ENCODE measurements at places on chromosomes 3 and 15.

- DNase-seq, result peak; percentile 73
Observed at GRCh38 chr15:48800811-48801455, 9.9 kb downstream of the CEP152 start.

DNA sequence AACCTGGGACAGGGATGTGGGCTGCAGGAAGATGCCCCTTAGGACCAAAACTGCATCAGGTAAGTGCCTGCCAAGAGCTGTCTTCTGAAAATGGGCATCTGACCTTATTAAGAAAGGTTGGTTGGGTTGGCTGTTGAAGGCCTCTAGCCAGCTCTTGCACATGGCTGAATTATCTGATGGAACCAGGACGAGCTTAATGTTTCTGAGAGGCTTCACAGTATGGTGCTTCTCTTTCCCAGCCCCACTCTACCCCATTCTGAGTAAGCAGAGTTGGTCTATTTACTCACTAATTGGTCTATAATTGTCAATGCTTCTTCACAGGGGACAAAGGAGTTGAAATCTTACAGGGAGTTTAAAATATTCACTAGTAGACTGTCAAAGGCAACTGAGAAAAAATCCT, 48.4 kb downstream of the DTWD1 start:
- no peak for DNase-seq

DNA sequence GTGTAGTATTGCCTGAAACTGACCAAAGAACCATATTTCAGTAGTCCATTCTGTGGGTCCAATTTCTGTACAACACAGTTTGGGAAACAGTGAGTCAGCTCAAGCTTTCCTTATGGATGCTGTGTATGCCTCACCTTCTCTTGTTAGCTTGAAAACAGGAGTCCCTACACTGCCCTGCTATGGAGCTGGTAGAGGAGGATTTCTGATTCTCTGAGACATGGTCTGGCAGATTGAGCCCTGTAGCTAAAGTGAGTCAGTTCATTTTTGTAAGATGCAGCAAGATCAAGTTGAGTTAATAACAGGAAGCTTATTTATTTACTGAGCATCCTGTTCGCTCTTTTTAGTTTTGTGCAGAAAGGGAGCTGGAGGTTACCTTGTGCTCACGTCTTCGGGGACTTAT, 424.1 kb upstream of the RBMS3 start:
- DNase-seq, result no peak

- DNase-seq, result no peak
Observed at GRCh38 chr15:58410353-58410752, 21.4 kb upstream of the LIPC start.

DNA sequence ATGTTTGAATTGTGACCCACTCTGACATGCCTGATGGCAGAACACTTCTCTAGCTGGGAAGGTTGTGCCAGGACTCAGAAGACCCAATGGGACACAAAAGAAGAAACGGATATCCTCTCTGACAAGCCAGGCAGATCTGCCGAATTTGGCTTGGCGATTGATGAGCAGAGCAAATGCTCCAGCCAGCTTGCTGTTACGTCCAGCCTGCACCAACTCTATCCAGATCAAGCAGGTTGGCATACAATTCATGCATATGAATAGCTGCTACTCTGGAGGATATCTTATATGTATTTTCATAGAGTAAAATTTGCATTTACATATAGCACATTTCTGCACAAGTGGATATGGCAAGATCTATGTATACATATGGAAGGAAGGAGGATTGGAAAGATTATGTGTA, 102.8 kb downstream of the PEX5L start:
- DNase-seq, result no peak

DNA sequence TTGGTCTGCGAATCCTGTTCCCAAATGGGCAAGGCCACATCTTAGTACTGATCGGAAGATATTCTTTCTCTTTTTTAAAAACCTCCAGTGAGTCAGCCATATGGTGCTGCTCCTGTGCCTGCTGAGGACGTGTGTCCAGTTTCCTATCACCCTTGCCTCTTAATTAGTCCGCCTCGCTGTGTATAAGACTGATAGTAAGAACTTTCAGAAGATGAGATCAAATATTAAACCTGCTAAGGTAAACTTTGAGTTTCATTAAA, 612 bp downstream of the UBA5 start:
- no peak for DNase-seq

DNA sequence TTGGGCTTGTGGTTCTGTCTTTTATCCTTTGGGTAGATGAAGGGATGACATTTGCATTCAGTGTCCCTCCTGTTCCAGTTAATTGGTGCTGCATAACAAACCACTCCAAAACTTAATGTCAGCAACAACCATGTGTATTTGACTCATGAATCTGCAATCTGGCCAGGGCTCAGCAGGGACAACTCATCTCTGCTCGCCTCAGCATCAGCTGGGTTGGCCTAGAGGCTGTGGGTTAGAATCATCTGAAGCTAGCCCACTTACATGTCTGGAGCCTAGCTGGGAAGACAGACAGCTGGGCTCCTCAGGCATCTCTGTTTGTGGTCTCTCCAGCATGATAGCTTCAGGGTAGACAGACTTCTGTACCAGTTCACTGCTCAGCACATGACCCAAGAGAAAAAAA, 92.0 kb downstream of the TMEM108 start:
- DNase-seq, result no peak

GRCh38 chr3:154684021-154684420, 254.0 kb upstream of the GPR149 start:
- DNase-seq, result no peak

GRCh38 chr3:10194328-10195071, 29.8 kb downstream of the IRAK2 start:
- no peak for DNase-seq

- DNase-seq, result no peak
Observed at GRCh38 chr15:98727115-98728040, 79.0 kb downstream of the IGF1R start.

DNA sequence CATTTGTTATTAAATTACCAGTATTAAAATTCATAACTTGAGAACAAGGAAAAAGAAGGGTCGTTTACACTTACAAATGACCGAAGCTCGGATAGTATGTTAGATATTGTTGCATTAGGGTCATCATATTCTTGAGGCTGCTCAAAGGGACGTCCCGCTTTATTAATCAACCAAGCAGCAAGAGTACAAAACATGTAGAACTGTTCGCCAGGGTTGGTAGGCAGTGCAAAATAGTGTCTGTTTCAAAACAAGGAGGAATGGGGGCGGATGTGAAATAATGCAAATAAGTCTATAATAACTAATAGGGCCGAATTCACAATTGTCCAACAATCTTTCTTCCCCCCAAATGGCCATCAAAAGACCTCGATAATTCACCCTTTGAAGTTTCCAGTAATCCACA, 2.9 kb downstream of the IFT57 start:
- DNase-seq, result no peak

DNA sequence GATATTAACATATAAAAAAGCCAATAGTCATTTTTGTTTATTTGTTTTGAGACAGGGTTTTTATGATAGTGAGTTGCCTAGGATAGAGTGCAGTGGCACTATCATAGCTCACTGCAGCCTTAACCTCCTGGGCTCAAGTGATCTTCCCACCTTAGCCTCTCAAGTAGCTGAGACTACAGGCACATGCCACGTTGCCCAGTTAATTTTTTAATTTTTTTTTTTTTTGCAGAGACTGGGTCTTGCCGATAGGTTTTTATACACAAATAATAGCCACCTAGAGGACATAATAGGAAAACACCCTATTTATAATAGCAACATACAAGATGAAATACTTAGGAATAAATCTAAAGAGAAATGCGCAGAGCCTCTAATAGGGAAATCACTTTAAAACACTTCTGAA, 13.3 kb downstream of the EIF3J start:
- DNase-seq, result peak; percentile 12

GRCh38 chr3:9279966-9280365, 30.5 kb upstream of the SRGAP3 start:
- DNase-seq, result no peak

GRCh38 chr15:28106294-28107110, 7.4 kb upstream of the OCA2 start:
- DNase-seq, result no peak

DNA sequence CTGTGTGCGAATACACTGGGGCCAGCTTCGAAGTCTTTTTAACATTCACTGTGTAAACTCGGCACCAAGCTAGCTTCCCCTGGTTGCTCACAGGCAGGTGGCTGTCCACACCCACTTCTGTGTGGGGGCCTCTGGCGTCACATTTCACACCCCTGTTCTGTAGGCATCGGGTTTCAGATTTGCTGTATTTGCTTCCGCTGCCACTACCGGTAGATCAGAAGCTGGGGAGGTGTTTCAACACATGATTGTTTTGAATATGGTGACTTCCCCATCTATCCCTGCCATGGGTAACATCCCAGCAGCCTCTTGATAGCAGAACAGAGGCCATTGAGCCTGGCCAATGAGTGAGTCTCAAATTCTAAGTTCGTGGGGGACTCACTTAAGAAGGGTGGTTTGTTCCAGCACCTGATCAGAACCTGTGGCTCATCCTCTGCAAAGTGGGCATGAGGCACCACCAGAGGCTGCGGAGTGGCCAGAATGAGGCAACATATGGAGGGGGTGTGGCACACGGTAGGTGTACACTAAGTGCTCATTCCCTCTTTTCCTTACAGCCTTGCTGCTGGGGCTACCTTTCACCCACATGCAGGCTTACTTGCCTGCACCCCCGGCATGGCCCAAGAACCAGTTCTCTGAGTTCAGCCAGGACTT, 61.5 kb downstream of the IQSEC1 start:
- DNase-seq, result peak; percentile 93

GRCh38 chr15:54599386-54599785, 597.4 kb downstream of the RSL24D1 start:
- DNase-seq, result no peak

- DNase-seq, result no peak
Observed at GRCh38 chr3:39651993-39652739, 157.2 kb upstream of the MYRIP start.

DNA sequence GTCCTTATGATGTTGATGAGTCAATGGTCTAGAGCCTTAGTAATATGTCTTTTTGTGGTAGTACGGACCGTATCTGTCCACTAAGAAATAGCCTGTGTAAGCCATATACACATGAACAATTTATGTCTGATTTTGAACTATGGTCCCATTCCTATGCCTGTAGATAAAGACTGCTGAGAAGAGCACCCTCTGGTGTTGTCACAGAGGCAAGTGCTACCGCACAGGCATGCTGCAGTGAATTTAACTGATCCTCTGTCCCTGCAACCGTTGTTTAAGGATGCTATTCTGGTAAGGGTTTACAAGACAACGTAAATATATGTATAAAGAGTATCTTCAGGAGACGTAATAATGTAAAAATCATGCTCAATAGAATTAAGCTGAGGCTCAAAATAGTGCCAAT, 170.7 kb downstream of the UBE3A start:
- no peak for DNase-seq

DNA sequence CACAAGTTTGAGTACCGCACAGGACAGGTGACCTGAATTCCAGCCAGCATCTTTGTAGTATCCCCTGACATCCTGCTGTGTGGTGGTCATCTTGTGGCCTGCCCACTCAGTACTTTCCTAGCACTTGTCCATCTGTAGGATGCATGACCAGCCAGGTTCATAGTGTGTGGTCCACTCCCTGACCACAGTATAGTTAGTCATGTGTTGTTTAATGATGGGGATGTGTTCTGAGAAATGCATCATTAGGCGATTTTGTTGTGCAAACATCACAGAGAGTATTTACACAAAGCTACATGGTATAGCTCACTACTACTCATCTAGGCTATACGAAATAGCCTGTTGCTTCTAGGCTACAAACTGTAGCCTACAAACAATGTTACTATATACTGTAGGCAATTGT, 16.9 kb upstream of the RBPMS2 start:
- DNase-seq, result no peak

DNA sequence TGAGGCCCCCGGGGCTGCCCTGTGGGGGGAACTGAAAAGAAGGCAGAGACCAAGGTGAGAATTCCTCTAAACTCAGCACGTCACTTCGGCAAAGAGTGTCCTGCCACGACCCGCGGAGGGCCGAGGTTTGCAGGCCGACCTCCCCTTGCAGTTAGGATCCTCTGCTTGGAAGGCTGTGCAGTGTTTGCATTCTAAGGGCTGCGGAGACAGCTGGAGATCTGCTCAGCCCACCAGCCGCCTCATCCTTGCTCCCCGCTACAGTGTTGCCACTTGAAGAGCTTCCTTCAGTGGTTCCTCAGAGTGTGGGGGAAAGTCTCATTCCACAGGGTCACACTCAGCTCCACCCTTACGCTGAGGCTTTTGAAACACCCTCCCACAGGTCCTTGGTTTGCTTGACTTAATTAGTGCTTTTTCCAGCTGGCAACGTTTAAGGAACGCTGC, 10.8 kb downstream of the SLC51A start:
- no peak for DNase-seq

GRCh38 chr3:9915254-9916141, 1.4 kb upstream of the IL17RC start:
- DNase-seq, result peak; percentile 49

DNA sequence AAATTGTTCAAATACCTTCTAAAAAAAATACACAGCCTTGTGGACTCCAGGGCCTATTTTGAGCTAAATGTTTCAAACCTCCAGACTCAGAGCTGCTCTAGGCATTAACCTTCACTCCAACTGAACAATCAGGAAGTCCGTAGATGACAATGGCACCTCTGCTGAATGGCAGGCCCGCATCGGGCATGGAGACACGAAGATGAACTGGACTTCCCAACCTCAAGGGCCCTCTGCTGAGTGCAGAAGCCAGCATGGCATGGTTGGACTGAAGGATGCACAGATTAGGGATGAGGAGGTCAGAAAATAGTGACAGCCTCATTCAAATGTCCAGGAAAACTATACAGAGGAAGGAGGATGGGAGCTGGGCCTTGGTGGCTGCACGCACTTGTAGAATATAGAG, 2.2 kb downstream of the FAM174B start:
- no peak for DNase-seq

GRCh38 chr15:28873585-28874190, 12.1 kb upstream of the APBA2 start:
- no peak for DNase-seq

DNA sequence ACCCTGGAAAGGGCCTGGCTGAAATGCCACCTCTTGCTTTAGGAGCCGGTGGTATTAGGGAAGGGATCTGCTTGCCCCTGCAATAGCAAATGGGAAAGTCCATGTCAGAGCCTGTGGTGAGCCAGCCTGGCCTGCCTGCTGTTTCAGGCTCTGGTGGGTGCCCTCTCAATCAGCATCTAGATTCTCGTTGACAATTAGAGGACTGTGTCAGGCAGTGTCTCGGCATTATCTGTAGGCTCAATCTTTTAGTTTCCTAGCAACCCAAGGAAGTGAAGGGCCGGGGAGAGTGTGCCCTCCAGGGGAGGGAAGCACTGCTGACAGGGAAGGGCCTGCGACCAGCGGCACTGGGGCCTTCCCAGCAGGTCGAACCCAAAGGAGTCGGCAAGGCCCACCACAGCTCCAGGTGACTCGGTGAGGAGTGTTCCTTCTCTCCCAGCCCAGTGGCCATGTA, 42.1 kb downstream of the TLE3 start:
- DNase-seq, result no peak

GRCh38 chr15:95129574-95129973, 898.2 kb downstream of the MCTP2 start:
- DNase-seq, result peak; percentile 3

DNA sequence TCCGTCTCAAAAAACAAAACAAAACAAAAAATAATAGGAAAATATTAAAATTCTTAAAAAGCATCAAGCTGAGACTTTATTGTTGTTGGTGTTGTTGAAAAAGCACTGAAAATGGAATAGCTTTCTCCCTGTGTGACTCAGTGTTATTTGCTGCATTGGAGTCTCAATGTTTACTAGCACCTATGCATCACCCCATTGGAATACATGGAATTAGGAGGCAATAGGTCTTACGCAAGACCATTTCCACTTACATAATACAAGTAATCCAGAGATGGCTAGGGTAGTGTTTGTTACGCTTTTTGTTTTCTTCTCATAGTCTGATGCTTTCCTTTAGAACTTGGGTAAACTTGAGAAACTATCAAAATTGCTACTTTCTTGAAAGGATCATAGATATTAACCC, 15.2 kb downstream of the GXYLT2 start:
- no peak for DNase-seq
